Astrocyte of the spinal cord (primary cell): ENCODE measurements at places on chromosomes 5 and 9.

- no peak for DNase-seq
These were observed 93.9 kb downstream of the GCNT1 start for GRCh38 chr9:76552751-76553455.

DNA sequence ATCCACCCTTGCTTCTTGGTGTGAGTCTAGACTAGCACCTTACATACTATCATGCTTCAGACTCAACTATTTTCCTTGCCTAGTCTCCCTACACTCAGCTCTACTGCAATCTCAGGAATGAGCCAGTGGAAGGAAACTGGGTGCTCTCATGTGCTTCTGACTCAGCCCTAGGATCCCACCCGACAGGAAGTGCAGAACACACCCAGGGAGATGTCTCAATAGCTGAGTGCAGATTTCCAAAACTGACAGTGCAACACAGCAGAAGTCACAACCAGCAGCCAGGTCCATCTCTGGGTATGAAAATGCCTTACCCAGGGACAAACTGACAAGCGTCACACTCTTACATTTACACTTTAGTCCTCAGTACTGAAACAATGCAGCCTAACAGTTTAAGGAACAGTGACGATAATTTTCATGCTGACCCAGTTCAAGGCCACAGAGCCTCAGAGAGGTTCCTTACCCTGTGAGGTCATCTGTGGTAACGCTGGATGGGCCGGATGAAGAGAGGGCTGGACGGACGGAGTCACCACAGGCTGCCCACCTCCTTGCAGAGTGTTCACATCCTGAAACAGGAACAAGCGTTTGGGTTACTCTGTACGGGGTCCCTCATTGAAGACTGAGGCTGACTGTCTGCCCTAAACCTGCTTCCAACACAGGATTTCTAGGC lies 33.0 kb downstream of the FKBP15 start:
- peak; percentile 79 for DNase-seq

GRCh38 chr5:138338411-138339090 lies 485 bp downstream of the FAM53C start:
- no peak for DNase-seq

- no peak for DNase-seq
These were observed 19.6 kb downstream of the PRUNE2 start for GRCh38 chr9:76886318-76886717.

GRCh38 chr5:14208071-14209021 lies 65.2 kb downstream of the TRIO start:
- peak; percentile 89 for DNase-seq

DNA sequence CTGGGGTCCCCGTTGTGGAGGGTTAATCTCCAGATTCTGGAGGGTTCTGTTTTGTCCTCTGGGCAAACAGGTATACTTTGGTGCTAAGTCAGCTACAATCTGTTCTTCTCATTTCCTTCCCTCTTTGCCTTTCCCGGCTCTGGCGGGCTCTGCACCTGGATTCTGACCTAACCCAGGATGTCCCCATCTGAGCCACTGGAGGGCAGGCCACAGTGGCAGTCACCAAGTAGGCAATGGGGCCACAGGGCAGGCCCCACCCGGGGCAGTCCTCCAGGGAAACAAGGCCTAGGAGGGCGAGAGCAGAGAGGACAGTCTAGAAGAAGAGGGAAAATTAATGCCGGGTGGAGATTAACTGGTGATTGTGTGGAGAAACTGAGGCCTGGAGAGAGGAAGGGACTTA lies 40.4 kb upstream of the HRH2 start:
- DNase-seq, result no peak

GRCh38 chr5:38319491-38319890 lies 61.1 kb downstream of the EGFLAM start:
- no peak for DNase-seq

GRCh38 chr5:150532151-150532550 lies 24.2 kb downstream of the NDST1 start:
- no peak for DNase-seq

GRCh38 chr5:121138952-121139351 lies 674.9 kb downstream of the PRR16 start:
- DNase-seq, result no peak

DNA sequence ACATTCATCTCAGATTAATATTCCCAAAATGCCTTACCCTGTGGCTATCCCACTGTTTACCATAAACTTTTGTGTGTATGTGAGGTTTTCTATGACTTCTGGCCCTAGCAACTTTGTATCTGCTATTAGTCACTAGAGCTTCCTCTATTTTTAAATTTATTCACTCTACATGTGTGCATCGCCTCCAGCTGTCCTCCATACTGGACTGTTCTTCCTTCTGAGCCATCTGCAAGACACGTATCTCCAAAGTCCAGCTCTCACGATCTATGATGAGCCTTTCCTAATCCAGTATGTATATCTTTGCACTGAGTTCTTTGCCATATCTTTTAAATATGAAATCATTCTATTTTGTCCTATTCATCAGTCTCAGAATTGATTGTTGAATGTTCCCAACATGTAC lies 1.7 kb upstream of the GNG10 start:
- DNase-seq, result no peak

GRCh38 chr9:122294531-122294930 lies 29.8 kb downstream of the MRRF start:
- DNase-seq, result no peak

DNA sequence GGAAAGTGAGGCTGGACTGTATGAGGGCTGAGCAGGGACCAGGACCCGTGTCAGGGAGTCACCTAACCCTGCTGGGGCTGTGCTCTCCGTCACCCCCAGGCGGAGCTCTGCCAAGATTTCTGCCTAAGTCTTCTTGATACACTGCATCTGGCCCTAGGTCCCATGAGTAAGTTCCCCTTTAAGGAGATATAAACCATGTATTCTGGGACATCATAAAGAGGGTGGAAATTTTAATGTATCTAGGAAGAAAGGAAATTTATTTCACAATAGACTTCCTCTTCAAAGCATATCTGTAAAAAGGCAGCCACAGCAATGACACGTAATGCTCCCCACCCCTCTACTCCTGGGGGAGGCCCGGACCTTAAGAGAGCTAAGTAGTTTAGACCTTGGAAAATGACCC lies 183.4 kb downstream of the FBXL7 start:
- no peak for DNase-seq

DNA sequence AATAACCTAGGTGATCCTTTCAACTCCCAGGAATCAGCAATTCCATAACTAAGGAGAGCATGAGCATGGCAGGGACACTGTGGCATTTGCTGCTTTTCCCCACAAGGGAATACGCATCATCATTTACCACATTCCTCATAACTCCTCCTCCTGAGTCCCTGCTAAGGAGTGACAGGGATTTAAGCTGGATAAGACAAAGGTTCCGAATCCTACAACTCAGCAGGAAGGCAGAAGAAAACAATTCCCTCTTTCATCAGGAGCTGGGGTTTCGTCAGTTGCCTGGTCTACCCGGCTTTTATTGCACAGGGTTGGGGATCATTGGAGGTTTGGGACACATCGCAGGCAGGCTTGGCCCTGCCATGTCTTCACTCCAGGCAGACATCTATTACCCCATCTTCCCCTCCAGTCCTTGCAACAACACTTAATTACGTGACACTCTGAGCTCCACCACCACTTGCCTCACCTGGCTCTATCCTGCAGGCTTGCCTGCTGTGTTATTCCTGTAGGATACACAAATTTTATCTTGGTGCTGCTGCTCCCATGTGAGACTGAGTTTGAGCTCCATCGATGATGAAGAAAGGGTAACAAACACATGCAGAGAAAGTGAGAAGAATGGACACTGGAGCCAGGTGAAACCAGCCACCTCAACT lies 563.0 kb upstream of the KLF4 start:
- DNase-seq, result no peak

DNA sequence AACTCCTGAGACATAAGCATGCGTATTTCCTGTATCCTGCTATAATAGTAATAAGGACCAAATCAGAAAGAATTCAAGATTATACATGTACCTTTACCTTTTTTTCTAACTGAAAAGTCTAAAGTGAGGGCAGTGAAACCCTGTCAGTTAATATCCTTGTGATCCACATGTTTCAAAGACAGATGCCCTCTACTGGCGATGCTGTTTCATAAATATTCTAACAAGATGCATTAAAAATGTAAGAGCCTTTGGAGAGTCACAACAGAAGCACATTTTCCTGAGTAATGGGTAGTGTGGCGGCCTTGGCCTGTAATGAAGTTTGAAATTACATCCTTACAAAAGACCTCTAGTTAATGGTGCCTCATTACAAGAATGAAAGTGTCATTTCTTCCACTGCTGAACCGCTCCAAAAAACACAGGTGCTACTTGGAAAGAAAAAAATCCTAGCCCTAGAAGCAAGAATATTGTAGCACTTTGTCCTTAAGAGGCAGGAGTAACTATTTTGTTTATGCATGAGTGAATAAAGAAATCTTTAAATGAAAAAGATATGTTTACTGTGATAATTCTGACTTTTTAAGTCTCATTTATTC lies 232.6 kb downstream of the EPB41L4A start:
- peak; percentile 47 for DNase-seq

GRCh38 chr5:88556406-88556805 lies 287.8 kb upstream of the TMEM161B start:
- DNase-seq, result no peak

DNA sequence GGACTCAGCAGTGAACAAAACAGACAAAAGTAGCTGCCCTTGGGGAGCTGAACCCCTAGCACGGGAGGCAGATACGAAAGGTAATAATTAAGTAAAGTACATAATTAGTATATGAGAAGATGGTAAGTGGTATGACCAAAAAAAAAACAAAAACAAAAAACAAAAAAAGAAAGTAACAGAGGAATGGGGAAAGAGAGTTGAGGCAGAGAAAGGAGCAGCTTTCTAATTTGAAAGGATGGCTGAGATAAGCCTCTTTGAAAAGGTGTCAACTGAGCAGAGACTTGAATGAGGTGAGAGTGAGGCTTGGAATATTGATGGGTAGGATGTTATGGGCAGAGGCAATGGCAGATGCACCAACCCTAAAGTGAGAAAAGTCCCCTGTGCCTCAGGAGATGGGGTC lies 69.7 kb downstream of the CARTPT start:
- DNase-seq, result no peak

- no peak for DNase-seq
These were observed 342.0 kb downstream of the NDUFS4 start for GRCh38 chr5:53902296-53902907.

DNA sequence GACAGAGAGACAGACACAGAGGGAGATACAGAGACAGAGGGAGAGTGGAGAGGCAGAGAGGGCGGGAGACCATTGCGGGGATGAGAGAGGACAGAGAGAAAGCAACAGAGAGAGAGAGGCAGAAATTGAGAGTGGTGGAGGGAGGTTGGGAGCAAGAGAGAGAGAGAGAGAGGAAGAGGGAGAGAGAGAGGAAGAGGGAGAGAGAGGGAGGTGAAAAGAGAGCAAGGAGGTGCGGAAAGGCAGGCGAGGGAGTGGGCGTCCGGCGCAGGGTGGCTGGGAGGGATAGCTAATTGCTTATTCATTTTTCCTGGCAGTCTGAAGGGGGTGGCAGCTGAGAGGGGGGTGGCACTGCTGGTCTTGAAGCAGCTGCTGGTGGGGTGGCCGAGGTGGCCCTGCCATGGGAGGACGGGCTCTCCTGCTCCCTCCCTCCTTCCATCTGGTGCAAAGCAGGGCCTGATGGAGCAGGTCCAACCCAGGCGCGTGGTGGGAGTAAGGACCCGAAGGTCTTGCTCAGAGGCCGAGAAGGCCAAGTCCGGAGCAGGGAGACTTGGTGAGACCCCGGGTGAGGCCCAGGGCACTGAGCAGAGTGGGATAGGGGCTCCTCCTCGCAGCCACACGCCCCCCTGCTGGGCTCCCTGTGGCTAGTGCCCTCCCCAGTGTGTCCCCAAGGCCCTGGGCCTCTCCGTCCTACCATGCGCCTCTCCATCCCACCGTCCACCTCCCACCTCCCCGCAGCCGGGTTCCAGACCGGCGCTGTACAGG lies 25.3 kb upstream of the RNU6ATAC start:
- DNase-seq, result no peak

DNA sequence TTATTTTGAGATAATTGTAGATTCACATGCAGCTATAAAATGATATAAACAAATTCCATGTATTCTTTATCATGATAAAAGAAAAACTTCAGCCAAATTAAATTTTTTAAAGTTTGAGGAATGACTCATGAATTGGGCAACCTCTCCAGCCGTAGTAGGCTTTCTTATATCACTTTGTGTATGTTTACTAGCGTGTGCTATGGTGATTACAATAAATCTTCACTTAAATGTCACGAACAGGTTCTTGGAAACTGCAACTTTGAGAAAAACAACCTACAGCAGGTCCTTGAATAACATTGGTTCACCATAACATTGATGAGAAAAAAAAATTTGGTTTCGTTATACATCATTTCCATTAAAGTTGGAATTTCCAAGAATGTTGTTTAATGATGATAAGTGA lies 730.9 kb upstream of the TYRP1 start:
- no peak for DNase-seq

- no peak for DNase-seq
These were observed 12.0 kb upstream of the PHYKPL start for GRCh38 chr5:178244576-178244975.

DNA sequence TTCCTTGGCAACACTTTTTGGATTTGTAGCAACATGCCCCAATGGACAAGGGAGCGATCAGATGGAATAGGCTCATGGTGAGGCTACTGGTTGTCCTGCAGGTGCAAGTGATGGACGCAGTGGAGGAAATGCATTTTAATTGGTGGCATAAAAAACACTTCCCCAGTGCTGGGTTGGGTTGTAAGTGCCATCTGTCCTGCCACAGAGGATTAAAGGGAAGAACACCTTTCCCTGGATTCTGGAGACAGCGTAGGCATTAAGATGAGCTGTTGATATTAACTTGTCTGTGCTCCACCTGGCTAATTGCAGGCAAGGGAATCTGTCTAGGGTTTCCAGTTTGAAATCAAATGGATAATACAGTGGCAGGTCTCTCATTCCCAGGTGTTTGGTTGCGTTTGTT lies 173.4 kb downstream of the ZNF462 start:
- DNase-seq, result no peak

GRCh38 chr9:114691046-114691955 lies 9.3 kb upstream of the TEX48 start:
- peak; percentile 90 for DNase-seq

DNA sequence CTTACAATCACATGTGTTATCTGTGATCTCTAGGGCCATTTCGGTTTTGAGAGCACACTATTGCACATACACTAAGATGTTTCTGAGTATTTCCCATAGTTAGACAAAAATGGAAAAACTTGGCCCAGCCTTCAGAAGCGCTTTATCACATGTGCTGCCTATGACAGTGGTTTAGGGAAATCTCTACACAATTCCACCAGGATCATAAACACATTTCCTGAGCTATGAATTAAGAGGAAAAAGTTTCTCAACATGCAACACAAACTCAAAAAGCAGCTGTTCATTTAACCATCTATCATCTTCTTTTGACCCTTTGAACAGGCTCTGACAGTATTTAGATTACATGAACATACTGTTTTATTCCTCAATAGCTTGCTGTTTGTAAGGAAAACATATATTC lies 15.1 kb downstream of the FGF1 start:
- DNase-seq, result no peak

DNA sequence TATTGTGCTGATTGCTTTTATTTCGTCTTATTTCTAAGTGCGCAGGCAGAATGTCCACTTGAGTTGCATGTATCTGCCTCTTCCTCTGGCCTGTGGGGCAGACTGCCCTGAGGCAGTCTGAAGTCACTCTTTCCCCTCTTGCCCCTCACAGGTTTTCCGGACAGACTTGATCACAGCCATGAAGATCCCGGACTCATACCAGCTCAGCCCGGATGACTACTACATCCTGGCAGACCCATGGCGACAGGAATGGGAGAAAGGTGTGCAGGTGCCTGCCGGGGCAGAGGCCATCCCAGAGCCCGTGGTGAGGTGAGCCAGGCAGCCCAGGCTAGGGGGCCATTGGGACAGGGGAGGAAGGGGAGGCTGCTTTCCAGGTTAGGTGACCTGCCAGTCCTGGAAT lies 26.4 kb downstream of the JADE2 start:
- peak; percentile 24 for DNase-seq
